ENCODE measurements at places on chromosomes 16 and 17. TPM values are rescaled to one million over a fixed set of nuclear protein-coding genes. Genes with fewer than 3 reads are reported as not detected.

The TPSD1 gene
- not detected for total RNA-seq

GRCh38 chr17:18028114-18028951, 10.6 kb downstream of the ATPAF2 start:
- no peak for DNase-seq

The NLGN2 gene
- 60.5 TPM for total RNA-seq

GRCh38 chr17:14460516-14461226, 159.8 kb downstream of the HS3ST3B1 start:
- DNase-seq, result no peak

DNA sequence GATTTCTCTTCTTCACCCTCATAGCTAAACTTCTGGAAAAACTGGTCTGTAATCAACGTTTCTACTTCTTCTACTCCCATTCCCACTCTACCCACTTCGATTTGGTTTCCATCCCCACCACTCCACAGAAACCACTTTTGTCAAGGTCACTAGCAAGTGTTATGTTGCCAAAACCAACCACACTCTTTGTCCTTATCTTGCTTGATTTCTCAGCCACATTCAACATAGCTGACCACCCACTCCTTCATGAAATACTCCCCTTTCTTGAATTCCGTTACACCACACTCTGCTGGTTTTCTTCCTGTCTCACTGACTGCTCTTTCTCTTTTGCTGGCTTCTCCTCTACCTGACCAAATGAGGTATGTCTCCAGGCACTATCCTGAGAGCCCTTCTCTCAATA, 11.9 kb downstream of the IKZF3 start:
- no peak for DNase-seq

GRCh38 chr16:79407461-79408135, 192.9 kb downstream of the MAF start:
- no peak for DNase-seq

GRCh38 chr17:16439811-16440351, 24.5 kb downstream of the TRPV2 start:
- DNase-seq, result no peak

The CFAP97D1 gene
- total RNA-seq, result 0.15 TPM

DNA sequence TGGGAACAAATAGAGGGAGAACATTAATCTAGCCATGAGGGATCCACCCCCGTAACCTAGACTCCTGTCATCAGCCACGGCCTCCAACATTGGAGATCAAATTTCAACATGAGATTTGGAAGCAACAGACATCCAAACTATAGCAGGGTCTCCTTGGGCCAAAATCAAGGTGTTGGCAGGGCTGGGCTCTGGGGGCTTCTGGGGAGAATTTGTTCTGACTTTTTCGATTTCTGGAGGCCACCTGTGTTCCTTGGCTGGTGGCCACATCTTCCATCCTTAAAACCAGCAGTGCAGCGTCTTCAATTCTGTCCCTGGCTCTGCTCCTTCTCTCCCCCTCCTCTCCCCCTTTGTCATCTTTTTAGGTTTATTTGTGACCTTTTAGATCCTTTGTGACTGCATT, 546.2 kb downstream of the WWOX start:
- DNase-seq, result no peak

GRCh38 chr17:28319598-28319935, 567 bp downstream of the TMEM97 start:
- no peak for DNase-seq

GRCh38 chr17:354651-355556, 2.3 kb upstream of the RPH3AL start:
- DNase-seq, result no peak

GRCh38 chr17:78823282-78824046, 17.1 kb downstream of the USP36 start:
- DNase-seq, result no peak

- DNase-seq, result no peak
Measured at GRCh38 chr17:10088444-10088843, 110.0 kb downstream of the GAS7 start.

DNA sequence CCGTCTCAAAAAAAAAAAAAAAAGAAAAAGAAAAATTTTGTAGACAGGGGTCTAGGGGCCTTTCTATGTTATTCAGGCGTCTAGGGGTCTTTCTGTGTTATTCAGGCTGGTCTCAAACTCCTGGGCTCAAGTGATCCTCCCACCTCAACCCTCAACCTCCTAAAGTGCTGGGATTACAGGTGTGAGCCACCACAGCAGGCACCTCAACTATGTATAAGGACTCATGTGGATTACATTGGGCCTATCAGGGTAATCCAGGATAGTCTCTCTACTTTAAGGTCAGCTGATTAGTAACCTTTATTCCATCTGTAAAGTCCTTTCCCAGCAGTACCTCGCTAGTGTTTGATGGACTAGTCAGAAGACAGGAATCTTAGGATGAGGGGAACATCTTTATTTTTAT, 22.4 kb downstream of the TADA2A start:
- DNase-seq, result no peak

DNA sequence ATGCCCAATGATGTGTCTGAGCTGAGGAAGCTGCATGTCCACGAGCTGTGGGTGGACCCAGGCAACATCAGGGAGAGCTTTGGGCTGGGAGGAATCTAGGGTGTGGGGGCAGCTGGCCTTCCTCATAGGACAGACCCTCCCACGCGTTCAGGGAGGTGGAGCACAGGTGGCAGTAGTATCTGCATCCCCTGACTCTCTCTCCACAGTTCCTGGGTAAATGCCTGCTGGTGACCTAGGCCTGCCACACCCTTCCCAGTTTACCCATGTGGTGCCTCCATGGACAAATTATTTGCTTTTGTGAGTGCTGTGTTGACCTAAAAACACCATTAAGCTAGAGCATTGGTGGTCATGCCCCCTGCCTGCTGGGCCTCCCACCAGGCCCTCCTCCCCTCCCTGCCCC, 3.2 kb downstream of the HBM start:
- no peak for DNase-seq

The C16orf95 gene
- total RNA-seq, result 12.2 TPM

The ZSCAN10 gene
- 0.76 TPM for total RNA-seq

- no peak for DNase-seq
Measured at GRCh38 chr16:721765-722540, 1.0 kb downstream of the ANTKMT start.

The SCGB1C2 gene
- total RNA-seq, result not detected

- peak; percentile 66 for DNase-seq
Measured at GRCh38 chr17:65785109-65785508, 223.7 kb upstream of the AXIN2 start.

- no peak for DNase-seq
Measured at GRCh38 chr16:49419862-49420261, 46.3 kb downstream of the C16orf78 start.

- peak; percentile 97 for DNase-seq
Measured at GRCh38 chr17:78142119-78142861, 3.9 kb upstream of the C17orf99 start.

- peak; percentile 45 for DNase-seq
Measured at GRCh38 chr17:77494664-77495435, 354.1 kb downstream of the SEC14L1 start.

GRCh38 chr16:57305159-57305811, 20.8 kb upstream of the PLLP start:
- DNase-seq, result no peak

DNA sequence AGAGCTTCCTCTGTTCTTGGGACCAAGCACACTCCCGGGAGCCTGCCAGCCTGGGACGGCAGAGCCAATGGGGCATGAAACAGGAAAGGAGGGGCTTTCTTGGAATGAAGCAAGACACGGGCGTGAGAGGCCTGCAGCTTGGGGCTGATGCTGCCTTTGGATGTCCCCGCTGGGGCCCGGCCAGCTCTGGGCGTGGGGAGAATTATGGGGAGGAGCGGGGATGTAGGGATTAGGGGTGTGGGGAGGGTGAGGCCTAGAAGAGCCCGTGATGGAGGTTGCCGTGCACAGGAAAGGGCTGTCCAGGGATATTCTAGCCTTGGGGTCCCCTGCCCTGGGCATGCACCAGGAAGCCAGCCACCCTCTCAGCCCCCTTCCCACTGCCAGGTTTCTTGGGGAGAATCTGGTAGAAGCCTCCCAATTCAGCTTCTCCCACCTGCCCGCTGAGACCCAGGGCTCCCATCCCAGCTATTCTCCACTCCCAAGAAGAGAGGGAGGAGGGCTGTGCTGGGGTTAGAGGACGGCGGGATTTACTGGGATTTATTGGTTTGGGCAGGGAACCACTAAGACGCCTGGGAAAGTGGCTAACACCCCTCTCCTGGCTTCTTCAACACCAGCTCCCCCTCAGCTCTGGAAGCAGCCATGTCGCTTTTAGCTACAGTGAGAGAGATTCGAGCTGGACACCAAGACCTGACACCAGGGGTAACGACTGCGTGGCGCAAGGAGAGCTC, 20.0 kb upstream of the NXPH3 start:
- no peak for DNase-seq

The TNFSF12 gene
- total RNA-seq, result 12.3 TPM

The KRT17 gene
- not detected for total RNA-seq

GRCh38 chr17:41977991-41978390, 11.4 kb downstream of the CNP start:
- DNase-seq, result no peak

The CRHR1 gene
- 0.12 TPM for total RNA-seq

- no peak for DNase-seq
Measured at GRCh38 chr16:19274165-19274797, 11.2 kb upstream of the CLEC19A start.

- peak; percentile 77 for DNase-seq
Measured at GRCh38 chr17:58577696-58578095, 63.3 kb upstream of the MTMR4 start.

Data from HCT116 (cell line).